ENCODE measurements at places on chromosomes 13 and 19.

GRCh38 chr19:7130043-7130442 lies 60.5 kb downstream of the ZNF557 start:
- no peak for DNase-seq

- DNase-seq: no peak
Measured at GRCh38 chr19:37932985-37933936, 26.3 kb downstream of the SIPA1L3 start.

DNA sequence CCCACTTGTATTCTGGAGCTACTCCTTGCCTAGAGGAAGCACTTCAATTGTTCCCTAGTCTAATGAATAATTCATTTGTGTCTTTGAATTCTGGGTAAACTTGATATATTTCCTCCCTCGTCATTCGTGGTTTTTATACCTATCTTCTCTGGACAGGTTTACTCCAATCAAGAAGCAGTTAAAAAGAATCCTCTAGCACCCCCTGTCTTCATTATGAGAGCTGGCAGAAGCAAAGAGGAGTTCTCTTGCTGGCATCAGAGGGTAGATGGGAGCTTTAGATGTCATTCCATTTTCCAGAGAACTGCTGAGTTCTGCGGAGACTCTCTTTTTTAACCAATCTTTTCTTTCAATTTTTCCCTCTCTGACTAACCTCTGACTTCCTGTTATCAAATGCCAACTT lies 627.7 kb downstream of the FGF9 start:
- DNase-seq: no peak

DNA sequence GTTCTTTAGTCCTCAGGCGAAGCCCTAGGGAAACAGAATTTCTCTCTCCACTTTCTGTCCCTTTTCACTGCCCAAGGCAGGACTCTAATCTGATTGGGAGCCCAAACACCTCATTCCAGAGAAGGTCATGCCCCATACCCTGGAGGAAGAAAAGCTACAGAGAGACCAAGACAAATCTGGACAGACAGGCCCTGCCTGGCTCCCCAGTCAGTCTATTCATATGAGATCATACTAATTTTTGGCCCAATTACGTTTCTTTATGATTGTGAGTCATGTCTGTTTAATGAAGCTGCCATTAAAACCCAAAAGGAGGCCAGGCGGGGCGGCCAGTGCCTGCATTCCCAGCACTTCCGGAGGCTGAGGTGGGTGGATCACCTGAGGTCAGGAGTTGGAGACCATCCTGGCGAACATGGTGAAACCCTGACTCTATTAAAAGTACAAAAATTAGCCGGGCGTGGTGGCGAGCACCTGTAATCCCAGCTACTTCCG lies 3.3 kb upstream of the AP3D1 start:
- no peak for DNase-seq

- DNase-seq: no peak
Measured at GRCh38 chr19:2432131-2432848, 4.9 kb upstream of the TIMM13 start.

- DNase-seq: peak; percentile 63
Measured at GRCh38 chr13:25874907-25875306, 176.9 kb downstream of the SHISA2 start.

- DNase-seq: no peak
Measured at GRCh38 chr13:101398191-101398590, 18.1 kb downstream of the NALCN start.

- no peak for DNase-seq
Measured at GRCh38 chr13:80361298-80361697, 20.4 kb upstream of the SPRY2 start.

GRCh38 chr19:45118106-45118505 lies 25.1 kb downstream of the PPP1R37 start:
- no peak for DNase-seq

DNA sequence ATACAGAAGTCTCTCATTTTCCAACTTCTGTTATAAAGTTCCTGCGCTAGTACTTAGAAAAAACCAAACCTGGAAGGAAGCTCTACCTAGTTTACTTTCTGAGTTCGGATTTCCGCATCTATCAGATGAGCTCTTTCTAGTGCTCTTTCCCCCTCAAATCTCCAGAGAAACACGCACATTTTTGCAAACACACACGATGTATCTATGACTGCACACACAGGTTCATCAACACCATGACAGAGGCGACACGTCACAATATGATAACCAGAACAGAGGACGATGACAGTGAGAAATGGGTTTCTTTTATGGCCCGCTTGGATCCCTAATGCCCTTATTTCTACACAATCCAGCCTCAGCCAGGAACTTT lies 629 bp upstream of the LRRC63 start:
- peak; percentile 47 for DNase-seq

GRCh38 chr19:54448040-54448773 lies 792 bp upstream of the LENG8 start:
- DNase-seq: peak; percentile 65

- DNase-seq: no peak
Measured at GRCh38 chr19:10730932-10731331, 13.1 kb downstream of the DNM2 start.
